ENCODE measurements at places on chromosomes 1 and 21. TPM values are rescaled to one million over a fixed set of nuclear protein-coding genes. Genes with fewer than 3 reads are reported as not detected.

The DIO1 gene
- not detected for total RNA-seq

The ACKR1 gene
- total RNA-seq: 47.6 TPM

GRCh38 chr1:61403679-61404596 is 321.0 kb downstream of the TM2D1 start:
- DNase-seq: no peak

GRCh38 chr1:30378991-30379581 is 344.3 kb downstream of the MATN1 start:
- no peak for DNase-seq

Measured in MCF 10A (cell line).